Urinary bladder (tissue), 4 donors: ENCODE measurements at places on chromosomes 13 and 19. TPM values are rescaled to one million over a fixed set of nuclear protein-coding genes. Genes with fewer than 3 reads are reported as not detected.

The SLC6A16 gene
- 0.26 TPM for total RNA-seq

- DNase-seq, result no peak
Measured at GRCh38 chr19:28920269-28921066, 292.5 kb downstream of the UQCRFS1 start.

DNA sequence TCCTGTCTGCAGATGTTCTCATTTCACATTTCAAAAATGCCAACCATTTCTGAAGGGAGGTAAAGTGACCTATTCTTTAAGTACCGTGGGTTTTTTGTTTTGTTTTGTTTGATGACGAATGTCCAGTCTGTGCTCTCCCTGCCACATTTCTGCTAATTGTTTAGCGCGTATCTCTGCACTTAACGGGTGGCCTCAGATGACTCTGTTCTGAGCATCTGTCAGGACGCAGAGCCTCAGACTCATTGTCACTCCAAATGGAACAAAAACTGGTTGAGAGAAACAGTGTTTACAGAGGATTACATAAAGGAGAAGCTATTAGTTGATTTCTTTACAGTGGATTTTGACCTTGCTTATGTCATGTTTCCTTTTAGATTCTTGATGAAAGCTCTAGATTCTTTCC lies 23.7 kb downstream of the TPP2 start:
- DNase-seq, result no peak

The NALCN gene
- 5.6 TPM for total RNA-seq

The CDX2 gene
- not detected for total RNA-seq
